ENCODE measurements at places on chromosomes 5 and 9.

DNA sequence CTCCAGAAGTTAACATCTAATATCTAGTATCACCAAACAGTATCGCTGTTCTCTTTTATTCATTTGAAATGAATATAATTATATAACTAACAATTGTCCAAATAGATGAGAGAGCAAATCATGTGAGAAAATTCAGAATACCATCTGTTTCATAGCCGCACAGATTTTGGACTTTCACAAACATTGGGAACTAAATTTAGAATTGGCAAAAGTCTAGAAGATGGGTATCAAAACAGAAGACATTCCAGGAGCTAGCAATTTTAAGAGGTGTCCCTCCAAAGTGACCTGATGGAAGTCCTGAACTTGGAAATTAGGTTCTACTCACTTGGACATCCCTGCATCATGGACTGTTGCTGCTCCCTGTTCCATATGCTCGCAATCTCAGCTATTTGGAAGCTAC lies 57.0 kb upstream of the FSD1L start:
- no peak for ATAC-seq

GRCh38 chr5:32638309-32638708 lies 53.0 kb downstream of the SUB1 start:
- ATAC-seq: no peak

DNA sequence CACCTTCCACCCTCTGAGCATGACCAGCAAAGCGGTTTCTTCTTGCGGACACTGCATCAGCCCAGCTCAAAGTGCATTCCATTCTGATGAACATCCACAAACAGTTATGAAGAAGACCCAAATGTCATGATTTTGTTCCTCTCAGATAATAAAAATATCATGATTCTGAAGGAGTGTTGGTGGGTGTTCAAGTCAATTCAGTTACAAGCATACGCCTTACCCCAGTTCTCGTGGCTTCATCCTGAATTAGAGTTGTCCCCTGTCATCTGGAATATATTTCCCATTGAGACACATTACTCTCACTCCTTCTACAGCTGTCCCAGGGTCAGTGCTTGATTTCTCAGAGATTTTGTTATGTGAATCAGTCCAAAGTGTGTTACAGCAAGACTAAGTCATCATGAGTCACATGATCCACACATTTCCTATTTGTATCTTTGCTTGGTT lies 325.4 kb downstream of the RFX3 start:
- ATAC-seq: no peak

GRCh38 chr5:42235837-42236236 lies 187.4 kb upstream of the GHR start:
- ATAC-seq: no peak

DNA sequence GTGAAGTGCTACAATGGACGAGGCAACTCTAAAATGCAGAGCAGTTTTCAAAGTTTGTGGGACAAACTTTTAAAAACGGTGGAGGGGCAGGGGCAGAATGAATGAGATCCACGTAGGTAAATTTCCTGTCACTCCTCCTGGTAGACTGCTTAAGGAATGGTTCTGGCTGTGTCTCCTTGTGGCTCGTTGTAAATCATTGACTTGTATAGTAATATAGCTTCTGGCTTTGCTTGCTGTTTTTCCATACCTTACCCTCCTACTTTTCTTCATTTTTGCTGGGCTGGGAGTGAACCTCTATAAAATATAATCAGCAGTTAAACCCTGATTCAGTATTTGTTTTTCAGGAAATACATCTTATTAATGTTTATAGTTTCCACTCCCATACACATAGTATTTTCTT lies 235.7 kb downstream of the TUSC1 start:
- no peak for ATAC-seq

GRCh38 chr5:86570427-86571083 lies 47.2 kb upstream of the COX7C start:
- no peak for ATAC-seq

- peak; percentile 86 for ATAC-seq
Observed at GRCh38 chr9:130912932-130913598, 16.5 kb upstream of the QRFP start.

GRCh38 chr9:131382850-131383729 lies 10.8 kb upstream of the PRRC2B start:
- ATAC-seq: peak; percentile 47

DNA sequence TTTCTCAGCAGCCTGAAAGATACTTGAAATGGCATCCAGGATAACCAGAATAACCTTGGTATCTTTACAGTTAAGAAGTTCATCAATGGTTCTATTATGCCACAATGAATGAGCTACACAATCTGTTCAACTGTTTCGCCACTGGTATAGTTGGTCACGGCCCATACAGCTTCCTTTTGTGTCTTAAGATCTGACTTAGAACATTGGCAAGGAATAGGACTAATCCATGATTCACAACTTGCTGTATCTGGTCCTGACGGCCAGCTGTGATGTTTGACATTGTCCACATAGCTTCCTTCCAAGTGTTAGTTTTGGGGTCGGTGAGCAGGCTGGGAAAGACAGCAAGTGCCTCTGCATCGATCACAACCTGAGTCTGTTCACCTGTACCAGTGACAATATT lies 113.3 kb upstream of the RAD23B start:
- ATAC-seq: no peak

DNA sequence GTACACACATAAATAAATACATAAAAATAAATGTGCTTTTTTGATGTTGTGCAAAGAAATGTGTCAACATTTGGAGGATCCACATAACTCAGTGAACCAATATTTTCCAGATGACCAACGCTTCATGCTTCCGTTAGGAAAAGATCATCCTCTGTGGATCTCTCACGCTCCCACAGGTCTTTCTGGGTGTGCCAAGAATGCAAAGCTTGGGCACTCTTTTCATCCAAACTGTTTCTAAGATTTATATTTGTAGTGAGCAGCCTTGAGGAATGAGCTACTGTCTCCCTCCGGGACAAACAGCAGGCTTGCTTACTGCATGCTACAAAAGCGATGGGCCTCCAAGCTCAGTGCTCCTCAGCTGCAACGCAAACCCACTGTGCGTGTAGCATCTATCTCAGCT lies 46.2 kb upstream of the RUFY1 start:
- no peak for ATAC-seq

DNA sequence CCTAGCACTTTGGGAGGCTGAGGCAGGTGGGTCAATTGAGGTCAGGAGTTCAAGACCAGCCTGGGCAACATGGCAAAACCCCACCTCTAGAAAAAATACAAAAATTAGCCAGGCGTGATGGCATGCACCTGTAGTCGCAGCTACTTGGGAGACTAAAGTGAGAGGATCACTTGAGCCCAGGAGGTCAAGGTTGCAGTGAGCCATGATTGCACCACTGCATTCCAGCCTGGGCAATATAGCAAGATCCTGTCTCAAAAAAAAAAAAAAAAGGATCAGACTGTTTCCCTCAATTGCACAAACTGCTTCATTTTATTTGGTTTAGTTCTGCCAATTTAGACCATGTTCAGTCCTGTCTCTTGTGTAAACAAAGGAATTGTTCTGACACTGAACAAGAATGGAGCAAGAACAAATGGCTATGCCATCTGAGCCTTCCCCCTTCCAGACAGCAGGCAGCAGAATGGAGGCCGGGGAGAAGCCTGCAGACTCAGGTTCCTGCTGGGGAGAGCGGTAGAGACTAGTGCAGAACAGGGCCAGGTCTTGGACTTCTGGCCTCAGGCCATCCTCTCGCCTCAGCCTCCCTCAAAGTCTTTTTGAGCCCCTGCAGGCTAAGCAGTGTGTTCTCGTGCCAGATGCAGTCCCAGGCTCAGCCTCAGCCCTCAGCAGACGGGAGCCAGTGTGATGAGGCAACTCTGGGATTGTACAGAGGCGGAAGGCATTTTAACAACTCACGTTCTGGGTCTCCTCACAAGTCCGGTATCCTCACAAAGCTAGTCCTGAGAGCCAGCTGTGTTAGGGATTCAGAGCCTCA lies 18.2 kb downstream of the HNRNPH1 start:
- ATAC-seq: peak; percentile 41

DNA sequence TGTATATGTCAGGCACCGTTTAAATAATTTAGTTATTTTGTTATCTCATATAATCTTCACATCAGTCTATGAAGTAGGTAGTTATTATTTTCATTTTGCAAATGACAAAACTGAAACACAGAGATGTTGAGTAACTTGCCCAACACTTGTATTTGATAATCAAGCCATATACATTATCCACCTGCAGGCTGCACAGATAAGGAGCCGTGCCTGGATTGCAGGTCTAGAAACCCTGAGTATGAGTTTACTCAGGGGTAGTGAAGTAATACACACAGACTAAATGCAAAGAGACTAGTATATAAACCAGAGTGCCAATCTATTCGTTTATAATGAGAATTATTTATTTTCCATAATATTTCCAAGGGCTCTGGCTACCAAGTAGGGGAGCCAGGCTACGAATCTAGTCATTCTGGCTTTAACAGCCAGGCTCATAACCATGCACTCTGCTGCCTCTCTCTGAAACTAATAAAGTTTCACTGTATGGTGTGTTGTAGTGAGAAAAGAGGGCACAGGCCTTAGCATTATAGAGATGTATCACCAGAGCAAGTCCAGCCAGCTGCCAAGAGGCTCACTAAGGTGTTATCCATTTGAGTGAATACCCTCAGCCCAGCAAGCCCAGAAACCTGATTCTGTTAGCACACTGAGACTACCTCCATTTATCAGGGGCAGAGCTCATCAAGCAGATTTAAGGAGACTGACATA lies 4.5 kb downstream of the HEMGN start:
- no peak for ATAC-seq

DNA sequence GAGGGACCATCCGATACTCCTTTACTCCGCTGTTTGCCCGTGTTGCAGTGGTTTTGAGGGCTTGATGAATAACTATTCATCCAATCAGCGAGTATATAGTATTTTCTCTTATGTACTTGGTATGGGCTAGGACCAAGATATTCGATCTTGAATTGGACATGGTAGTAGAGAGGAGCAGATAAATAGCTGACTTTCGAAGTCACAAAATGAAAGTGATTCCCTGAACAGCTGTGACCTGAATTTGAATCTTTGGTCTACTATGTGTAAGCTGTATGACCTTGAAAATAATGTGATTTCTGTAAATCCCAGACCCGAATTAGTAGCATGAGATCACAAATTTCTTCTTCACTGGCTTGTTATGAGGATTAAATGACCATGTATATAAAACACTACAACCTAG lies 134.4 kb downstream of the TUSC1 start:
- ATAC-seq: no peak

DNA sequence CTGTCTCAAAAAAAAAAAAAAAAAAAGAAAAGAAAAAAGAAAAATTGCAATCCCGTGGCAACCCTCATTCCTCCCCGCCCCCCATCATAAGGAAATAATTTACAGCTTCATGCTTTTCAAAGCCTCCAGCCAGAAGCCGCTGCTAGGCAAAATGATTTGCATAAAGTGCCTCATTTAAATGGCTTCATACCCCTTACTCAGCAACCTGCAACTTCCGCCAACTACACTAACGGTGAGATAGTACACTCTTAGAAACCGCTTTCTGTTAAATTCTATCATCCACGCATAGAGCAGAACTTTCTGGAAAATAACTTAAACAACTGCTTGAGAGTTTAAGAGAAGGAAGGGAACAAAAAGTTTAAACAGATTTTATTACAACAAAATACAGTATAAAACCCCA lies 17.8 kb downstream of the SERINC5 start:
- ATAC-seq: no peak

- ATAC-seq: no peak
Observed at GRCh38 chr5:170121321-170121720, 15.6 kb downstream of the FOXI1 start.

- ATAC-seq: peak; percentile 94
Observed at GRCh38 chr5:132363431-132364112, 5.9 kb upstream of the SLC22A5 start.

DNA sequence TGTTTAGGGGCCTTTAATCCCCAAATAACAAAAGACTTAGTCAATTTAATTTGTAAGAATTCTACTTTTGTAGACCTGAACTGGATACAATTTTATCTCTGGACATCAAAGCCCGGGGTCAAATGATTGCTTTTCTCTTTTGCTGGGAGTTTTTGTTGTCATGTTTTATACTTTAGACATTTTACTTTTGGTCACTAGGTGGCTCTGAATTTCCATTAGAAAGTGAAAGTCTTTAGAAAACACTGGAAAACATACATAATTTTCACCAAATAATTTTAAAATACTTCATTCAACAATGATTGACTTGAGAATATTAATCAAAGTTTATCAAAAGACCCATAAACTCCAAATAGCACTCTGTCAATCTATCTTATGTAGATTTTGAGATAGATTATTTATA lies 2.8 kb upstream of the PCA3 start:
- ATAC-seq: no peak

GRCh38 chr5:16926417-16926816 lies 9.7 kb downstream of the MYO10 start:
- ATAC-seq: no peak

GRCh38 chr5:160359242-160359641 lies 11.2 kb downstream of the C1QTNF2 start:
- ATAC-seq: no peak

DNA sequence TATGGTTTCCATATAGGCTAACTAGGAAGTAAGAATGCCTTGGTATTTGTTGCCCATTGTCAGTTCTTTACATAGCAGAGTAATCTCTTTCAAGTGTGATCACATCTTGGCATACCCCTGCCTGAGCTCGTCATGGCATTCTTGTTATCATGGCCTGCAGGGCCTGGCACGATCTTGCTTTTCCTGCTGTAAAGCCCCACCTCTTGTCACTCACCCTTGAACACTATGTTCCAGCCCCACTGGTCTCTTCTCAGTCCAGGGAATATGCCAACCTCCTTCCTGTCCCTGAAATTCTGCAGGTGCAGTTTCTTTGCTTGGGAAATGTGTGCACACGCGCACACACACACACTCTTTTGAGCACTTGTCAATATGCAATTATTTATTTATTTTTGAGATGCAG lies 250.2 kb upstream of the DMRT1 start:
- peak; percentile 89 for ATAC-seq

DNA sequence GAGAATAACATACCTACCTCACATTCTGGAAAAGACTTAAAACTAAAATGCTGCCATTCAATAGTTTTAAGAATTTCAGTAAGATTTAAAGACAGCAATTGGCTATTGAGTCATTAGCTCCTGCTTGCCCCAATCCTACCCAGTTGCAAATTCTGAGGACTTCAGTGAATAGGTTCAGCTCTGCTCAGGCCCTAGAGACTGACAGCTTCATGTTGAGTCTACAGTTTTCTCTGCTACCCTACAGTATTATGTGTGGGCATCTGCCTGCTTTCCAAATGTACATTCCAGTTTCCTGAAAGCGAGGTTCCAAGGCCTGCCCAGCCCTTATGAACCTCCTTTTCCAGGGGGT lies 61.5 kb downstream of the ARSB start:
- no peak for ATAC-seq
